ENCODE measurements at places on chromosomes 1 and 21. TPM values are rescaled to one million over a fixed set of nuclear protein-coding genes. Genes with fewer than 3 reads are reported as not detected.

DNA sequence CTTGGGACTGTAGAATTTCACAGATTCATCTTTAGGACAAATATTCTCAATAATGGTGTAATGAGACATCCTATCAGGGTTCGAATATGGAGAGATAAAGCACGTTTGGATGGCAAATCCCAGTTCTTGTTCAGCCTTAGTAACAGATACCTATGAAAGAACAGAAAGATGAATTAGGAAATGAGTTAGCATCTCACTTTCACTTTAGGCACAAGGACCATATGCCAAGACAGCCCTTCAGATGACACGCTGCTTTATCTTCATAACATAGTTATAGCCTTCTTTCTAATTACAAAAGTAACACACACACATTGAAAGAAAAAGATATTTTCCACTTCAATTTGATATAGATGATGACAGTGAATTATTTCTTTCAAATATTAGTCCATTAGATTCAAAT lies 173.6 kb downstream of the TGFBR3 start:
- H3K4me3 ChIP-seq: no peak overlapping the region
- no peaks in the 10 kb centered on the region for H3K27me3 ChIP-seq
- no peak for DNase-seq
- no peak overlapping the region for H3K27ac ChIP-seq
- H3K4me1 ChIP-seq: no peaks in the 10 kb centered on the region

SELP gene
- total RNA-seq: not detected

GRCh38 chr1:119878171-119878570 lies 18.1 kb downstream of the ADAM30 start:
- no peak overlapping the region for H3K4me3 ChIP-seq
- H3K36me3 ChIP-seq: no peaks in the 10 kb centered on the region
- no peak overlapping the region for H3K27ac ChIP-seq
- H3K4me1 ChIP-seq: no peaks in the 10 kb centered on the region

ATAD3C gene
- total RNA-seq: 0.51 TPM

C8A gene
- not detected for total RNA-seq

DNA sequence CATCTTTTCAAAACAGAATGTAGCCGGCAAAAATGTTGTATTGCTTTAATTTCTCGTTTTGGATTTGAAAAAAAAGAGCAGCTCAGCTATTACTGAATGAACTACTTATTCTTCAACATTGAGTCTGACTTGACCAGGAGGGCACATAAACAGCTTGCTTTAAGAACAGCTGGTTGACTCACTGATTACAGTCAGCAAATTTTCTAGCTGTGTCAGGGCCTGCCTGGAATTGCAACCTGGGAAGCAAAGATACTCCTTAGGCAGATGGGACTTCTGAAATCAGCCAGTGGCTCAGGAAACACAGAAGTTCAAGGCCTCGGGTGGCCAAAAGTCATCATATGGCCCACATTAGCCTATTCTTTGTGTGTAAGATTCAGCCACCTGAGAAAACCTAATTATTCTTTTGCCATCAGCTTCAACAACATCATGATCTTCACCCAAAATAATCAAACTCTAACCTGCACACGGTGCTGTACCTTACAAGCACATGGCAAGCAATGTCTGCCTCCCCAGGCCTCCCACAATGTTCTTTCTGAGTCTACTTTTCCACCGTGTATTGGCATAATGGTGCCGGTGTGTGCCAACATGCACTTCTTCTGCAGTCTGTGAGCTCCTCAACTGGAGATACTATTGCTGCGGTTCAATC lies 307.2 kb downstream of the HHIPL2 start:
- no peaks in the 10 kb centered on the region for H3K4me1 ChIP-seq
- DNase-seq: no peak
- no peak overlapping the region for H3K4me3 ChIP-seq
- no peak overlapping the region for H3K27ac ChIP-seq
- no peaks in the 10 kb centered on the region for H3K27me3 ChIP-seq
- no peaks in the 10 kb centered on the region for H3K36me3 ChIP-seq

DNA sequence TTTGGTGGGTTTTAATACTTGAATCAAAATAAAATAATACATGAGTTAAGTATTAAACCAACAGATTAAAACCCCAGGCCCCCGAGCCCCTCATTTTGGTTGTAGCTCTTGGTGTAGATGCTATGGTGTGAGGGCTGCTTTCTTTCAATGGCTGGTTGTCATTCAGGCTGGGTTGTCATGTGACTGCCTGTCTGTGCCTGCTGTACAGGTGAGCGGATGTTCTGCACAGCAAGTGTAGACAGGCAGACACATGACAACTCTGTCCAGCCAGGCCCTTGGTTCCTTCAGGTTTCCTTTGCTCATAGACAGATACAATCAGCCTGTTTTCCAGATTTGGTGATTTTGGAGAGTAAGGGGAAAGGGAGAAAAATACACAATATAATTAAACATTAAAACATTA lies 281.9 kb upstream of the C1orf105 start:
- H3K27me3 ChIP-seq: no peaks in the 10 kb centered on the region
- H3K27ac ChIP-seq: no peak overlapping the region
- H3K4me3 ChIP-seq: no peak overlapping the region
- H3K36me3 ChIP-seq: no peaks in the 10 kb centered on the region
- no peaks in the 10 kb centered on the region for H3K4me1 ChIP-seq

LPAR3 gene
- total RNA-seq: not detected

- no peak overlapping the region for H3K4me3 ChIP-seq
- H3K36me3 ChIP-seq: no peaks in the 10 kb centered on the region
- peak; percentile 63 for DNase-seq
- H3K27ac ChIP-seq: no peak overlapping the region
Measured at GRCh38 chr1:8661185-8662110, 156.0 kb downstream of the RERE start.

DNA sequence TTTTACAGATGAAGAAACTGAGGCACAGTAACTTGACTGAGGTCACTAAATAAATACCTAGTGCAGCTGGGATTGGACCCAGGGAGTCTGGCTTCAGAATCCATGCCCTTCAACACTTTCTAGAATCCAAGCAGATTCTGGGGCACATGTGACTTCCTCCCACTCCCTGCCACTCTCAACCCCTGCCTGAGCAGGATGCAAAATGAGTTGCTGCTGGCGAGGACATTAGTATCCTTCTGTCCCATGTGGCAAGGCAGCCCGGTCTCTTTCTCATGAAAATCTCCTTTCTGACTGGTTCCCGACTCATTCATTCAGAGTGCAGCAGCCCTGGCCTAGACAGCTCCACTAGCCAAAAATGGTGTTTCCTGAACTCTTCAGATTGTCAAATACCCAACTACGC lies 28.4 kb downstream of the TNNT2 start:
- H3K27ac ChIP-seq: no peak overlapping the region
- peaks cover 8% of the 10 kb centered on the region for H3K4me1 ChIP-seq

GRCh38 chr1:165397944-165398343 lies 41.4 kb upstream of the LMX1A start:
- H3K4me1 ChIP-seq: peaks cover 19% of the 10 kb centered on the region
- H3K27ac ChIP-seq: no peak overlapping the region
- no peaks in the 10 kb centered on the region for H3K27me3 ChIP-seq
- H3K36me3 ChIP-seq: no peaks in the 10 kb centered on the region
- DNase-seq: no peak

DNA sequence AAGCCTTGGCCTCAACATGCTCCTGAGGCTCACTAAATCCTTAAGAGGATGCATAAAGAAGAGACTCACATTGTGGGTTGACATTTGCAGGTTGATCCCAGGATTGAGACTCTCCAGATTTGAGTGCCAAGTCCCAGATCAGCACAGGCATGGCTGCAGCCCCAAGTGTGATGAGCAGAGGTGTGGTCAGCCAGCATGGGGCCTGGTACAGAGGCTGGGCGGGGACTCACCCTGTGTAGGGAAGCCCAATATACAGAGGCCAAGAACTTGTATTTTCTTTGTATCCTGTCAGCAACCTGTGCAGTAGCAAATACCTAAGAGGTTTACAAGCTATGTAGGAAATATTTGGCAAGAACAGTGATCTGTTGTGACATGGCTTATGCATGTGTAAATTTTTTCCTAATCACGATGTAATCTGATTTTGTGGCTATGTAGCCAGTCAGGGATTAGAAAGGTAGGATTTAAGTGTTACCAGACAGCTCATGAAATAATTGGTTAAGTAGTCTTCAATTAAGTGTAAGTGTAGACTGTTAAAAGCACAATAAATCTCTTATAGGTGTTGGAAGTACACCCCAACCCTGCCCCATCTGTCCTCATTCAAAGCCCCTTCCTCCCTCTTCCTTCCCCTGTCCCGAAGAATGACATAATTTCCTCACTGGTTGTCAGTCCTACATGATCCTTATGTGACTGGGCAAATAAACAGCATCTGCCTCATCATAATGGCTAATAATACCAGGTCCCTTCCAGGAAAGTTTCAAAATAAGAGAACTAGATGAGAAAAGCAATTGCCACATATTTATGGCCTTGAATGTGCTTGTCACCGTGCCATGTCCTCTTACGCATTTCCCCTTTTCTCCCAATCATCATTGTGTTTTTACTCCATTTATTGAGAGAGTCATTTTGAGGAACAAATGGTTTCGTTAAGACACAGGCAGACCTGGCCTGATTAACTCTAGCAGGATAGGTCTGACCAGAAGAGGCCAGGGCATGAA lies 120.9 kb downstream of the HLX start:
- no peak overlapping the region for H3K4me3 ChIP-seq
- H3K36me3 ChIP-seq: no peaks in the 10 kb centered on the region
- no peaks in the 10 kb centered on the region for H3K4me1 ChIP-seq
- H3K27ac ChIP-seq: no peak overlapping the region
- H3K27me3 ChIP-seq: no peaks in the 10 kb centered on the region
- no peak for DNase-seq

CACNA1E gene
- total RNA-seq: not detected

FAM177B gene
- not detected for total RNA-seq

- no peaks in the 10 kb centered on the region for H3K36me3 ChIP-seq
- no peak overlapping the region for H3K27ac ChIP-seq
- no peaks in the 10 kb centered on the region for H3K27me3 ChIP-seq
- no peaks in the 10 kb centered on the region for H3K4me1 ChIP-seq
- no peak overlapping the region for H3K4me3 ChIP-seq
Measured at GRCh38 chr1:117710710-117711109, 104.9 kb downstream of the TENT5C start.

DNALI1 gene
- total RNA-seq: not detected

PTGFR gene
- total RNA-seq: not detected

DNA sequence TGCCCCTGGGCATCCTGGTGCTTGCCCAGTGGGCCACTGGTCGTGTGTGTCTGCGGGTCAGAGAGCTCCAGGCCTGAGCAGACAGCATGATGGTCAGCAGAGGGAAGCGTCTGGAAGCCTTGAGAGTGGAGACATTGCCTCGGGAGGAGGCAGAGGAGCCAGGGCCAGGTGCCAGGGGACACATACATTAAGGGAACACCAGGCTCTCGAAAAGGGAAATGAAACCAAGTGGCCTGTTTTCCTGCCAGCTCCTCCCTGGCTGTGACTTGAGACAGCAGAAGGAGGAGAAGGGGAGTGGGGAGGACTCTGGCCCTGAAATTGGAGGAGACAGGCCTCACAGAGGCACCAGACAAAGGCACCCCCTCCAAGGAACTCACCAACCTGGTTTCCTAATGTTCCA lies 62.4 kb upstream of the LRP8 start:
- H3K27ac ChIP-seq: no peak overlapping the region
- no peak overlapping the region for H3K4me3 ChIP-seq
- no peaks in the 10 kb centered on the region for H3K27me3 ChIP-seq
- no peaks in the 10 kb centered on the region for H3K36me3 ChIP-seq
- peaks cover 12% of the 10 kb centered on the region for H3K4me1 ChIP-seq
- DNase-seq: peak; percentile 68

- no peak overlapping the region for H3K4me3 ChIP-seq
- no peak for DNase-seq
- peaks cover 10% of the 10 kb centered on the region for H3K4me1 ChIP-seq
- H3K27ac ChIP-seq: no peak overlapping the region
- no peaks in the 10 kb centered on the region for H3K27me3 ChIP-seq
Measured at GRCh38 chr1:23449958-23450357, 25.4 kb upstream of the TCEA3 start.

DNA sequence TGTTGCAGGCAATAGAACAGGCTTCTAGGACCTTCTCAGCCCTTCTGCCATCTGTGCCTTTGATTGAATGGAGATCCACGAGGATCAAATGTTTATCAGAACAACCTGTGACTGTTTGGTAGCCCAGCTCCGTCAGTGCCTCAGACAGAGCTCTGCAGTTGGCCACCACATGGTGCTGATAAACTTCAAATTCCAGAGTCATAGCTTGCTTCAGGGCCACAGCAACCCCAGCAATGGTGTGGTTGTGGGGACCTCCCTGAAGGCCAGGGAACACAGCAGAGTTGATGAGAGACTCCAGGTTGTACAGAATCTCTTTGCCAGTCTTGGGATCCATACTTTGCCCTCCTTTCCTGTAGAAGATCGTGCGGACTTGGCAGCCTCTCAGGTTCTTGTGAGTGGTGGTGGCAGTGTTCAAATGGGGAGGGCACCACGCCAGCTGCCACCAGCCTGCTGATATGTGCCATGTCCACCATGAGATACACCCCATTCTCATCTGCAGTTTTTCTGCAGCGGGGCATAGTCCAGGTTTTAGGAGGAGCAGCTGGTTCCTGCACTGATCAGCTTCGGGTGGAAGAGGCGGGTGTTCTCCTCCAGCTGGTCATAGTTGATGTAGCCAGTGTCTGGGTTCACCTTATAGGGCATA lies 82.9 kb upstream of the ARTN start:
- peaks cover 53% of the 10 kb centered on the region for H3K4me1 ChIP-seq
- no peak for DNase-seq
- no peaks in the 10 kb centered on the region for H3K27me3 ChIP-seq
- H3K27ac ChIP-seq: peak overlapping the region; percentile 79

DNA sequence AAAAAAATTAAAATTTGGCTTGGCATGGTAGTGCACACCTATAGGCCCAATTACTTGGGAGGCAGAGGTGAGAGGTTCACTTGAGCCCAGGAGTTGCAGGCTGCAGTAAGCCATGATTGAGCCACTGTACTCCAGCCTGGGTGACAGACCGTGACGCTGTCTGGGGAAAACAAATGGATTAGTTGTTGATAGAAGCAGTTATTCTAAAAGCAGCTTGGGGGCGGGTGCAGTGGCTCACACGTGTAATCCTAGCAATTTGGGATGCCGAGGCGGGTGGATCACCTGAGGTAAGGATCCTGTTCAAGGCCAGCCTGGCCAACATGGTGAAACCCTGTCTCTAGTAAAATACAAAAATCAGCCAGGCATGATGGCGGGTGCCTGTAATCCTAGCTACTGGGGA lies 40.3 kb downstream of the KIF1B start:
- H3K27ac ChIP-seq: no peak overlapping the region
- H3K4me3 ChIP-seq: no peak overlapping the region

APOBEC4 gene
- not detected for total RNA-seq
